ENCODE measurements at places on chromosomes 2 and 18.

DNA sequence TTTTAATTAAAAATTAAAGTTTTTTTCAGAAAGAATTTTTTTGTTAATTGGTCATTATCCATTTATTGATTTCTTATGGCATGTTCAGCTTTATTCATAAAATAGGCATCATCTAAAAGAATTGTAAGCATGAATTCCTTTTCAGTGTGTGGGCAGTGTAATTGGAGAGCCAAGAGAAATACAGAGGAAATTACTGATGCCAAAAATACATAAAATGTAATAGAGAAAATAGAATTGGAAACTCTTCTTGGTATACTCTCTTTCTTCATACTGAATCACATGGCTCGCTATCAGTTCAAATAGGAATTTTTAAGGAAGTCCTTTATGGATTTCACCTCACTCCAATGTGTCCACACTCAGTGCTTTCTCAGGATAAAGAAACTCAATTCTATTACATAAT lies 663.6 kb upstream of the NRXN1 start:
- no peak for DNase-seq

DNA sequence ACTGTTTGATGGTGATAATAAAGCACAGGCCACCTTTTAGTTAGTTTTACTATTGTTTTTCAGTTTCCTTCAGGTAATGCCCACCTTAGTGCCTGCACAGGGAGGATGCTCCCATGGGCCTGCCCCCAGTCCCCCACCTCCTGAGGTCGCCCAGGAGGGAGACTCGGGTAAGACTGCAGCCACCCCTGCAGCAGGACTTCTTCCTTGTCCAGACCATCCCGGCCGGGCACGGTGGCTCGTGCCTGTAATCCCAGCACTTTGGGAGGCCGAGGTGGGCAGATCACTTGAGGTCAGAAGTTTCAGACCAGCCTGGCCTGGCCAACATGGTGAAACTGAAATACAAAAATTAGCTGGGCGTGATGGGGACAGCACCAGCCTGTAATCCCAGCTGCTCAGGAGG lies 68.1 kb upstream of the TANC1 start:
- DNase-seq: no peak

- DNase-seq: no peak
Measured at GRCh38 chr2:236743921-236744280, 174.3 kb downstream of the ACKR3 start.

DNA sequence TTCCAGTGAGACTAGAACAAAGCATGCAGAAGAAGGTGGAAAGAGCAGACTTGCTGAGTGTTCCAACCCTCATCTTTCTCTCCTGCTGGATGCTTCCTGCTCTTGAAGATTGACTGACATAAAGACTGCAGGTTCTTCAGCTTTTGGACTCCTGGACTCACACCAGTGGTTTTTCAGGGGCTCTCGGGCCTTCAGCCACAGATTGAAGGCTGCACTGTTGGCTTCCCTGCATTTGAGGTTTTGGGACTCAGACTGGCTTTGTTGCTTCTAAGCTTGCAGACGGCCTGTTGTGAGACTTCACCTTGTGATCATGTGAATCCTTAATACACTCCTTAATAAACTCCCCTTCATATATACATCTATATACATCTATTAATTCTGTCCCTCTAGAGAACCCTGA lies 20.4 kb downstream of the VRK2 start:
- DNase-seq: no peak

Data from stimulated activated CD4-positive, alpha-beta T cell treated with anti-CD3 and anti-CD28 coated beads, Interleukin-15, amount 100 ng/mL, for 48 hours (primary cell).